ENCODE measurements at places on chromosomes 16 and 17.

- DNase-seq = peak; percentile 12
Observed at GRCh38 chr16:3999479-4000325, 116.5 kb downstream of the ADCY9 start.

GRCh38 chr16:68215302-68215701, 20.6 kb downstream of the ESRP2 start:
- no peak for DNase-seq

DNA sequence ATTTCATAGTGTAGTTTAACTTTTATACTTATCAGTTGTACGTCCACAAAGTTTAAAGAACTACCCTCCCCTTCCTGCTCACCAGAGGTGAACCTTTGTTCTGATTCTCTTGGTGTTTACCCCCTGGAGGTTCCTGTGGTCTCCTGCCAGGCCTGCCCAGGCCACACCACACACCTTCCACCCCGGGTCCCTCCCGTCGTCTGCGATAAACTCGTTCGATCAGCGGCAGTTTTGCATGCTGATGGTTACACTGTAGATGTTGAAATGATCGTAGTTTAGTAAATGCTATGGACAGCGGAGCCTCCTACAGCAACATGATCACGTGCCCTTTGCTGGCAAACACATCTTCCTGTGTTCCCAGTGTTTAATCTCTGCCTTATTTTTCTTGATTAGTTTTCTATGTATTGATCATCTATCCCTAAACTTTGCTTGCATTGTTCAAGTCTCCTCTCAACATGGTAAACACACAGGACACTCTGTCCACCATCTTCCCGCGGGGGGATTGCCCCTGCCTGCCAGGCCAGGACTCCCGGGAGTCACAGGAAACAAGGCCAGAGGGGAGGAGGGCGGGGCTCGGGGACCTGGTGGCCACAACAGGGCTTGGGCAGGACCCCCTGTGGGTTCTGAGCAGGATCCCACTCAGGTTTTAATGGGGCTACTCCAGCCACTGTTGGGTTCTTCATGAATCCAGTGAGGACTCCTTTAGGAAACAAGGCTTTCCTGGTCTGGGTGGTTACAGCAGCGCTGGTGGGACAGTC, 2.8 kb upstream of the ACSF3 start:
- no peak for DNase-seq

DNA sequence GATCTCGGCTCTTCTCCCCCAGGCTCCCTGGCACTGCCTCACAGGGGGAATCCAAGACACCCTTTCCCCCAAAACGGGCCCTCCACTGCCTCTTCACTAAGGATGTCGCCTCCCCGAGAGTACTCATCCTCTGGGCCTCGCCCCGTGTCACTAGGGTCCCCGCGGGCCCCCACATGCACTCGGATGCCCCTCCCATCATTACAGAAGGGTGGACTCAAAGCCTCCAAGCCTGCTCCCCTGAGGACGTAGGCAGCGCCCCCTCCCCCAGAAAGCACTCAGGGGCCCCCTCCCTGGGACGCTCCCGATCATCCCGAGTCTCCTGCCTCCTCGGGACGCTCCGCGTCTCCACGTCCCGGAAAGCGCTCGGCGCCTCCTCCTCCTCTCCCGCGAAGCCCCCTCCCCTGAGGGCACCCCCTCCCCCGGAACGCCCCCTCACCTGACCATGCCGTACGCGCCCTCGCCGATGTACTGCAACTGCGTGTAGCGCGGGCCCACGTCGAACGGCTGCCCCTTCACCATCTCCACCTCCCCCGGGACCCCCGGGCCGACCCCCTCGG, 338 bp downstream of the MAPK3 start:
- DNase-seq = peak; percentile 16

DNA sequence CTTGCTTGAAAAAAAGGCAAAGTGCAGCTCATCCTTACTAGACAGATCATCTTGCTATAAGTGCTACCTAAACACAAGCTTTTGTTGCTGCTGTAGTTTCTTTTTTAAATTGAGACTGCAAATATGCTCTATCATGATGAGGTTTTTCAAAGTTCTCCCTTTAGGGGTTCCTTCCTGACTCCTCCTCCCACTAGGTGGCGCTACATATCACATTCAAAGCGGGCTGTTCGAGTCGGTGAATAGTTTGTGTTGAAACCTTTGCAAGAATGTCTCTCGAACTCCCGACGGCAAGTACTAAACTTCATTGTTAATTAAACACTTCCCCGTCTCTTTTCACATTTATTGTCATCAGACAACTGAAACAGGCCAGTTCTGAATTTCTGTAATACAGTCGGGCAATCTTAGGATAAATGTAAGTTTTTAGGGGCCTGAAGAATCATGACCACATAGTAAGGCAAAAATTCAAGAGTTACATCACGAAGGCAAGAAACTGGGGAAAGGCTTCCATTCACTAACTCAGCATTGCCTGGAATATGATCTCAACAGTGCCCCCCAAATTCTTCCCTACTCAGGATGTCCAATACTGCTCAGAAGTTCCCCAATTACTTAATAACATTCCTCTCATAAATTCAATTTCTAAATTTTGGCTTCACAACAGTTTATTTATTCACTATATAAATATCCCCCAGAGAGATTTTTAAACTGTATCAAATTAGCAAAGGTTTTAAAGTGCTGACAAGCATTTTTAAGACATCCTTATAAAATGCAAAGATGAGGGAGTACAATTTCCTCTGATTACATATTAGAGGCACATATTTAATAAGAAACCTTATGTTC, 6.7 kb downstream of the HS3ST3A1 start:
- DNase-seq = peak; percentile 83

GRCh38 chr16:88282564-88283395, 100.0 kb upstream of the ZNF469 start:
- DNase-seq = no peak

GRCh38 chr16:72021043-72021442, 12.5 kb downstream of the DHODH start:
- DNase-seq = no peak
